Frontal cortex (tissue), 4 donors: ENCODE measurements at places on chromosomes 3 and 15.

DNA sequence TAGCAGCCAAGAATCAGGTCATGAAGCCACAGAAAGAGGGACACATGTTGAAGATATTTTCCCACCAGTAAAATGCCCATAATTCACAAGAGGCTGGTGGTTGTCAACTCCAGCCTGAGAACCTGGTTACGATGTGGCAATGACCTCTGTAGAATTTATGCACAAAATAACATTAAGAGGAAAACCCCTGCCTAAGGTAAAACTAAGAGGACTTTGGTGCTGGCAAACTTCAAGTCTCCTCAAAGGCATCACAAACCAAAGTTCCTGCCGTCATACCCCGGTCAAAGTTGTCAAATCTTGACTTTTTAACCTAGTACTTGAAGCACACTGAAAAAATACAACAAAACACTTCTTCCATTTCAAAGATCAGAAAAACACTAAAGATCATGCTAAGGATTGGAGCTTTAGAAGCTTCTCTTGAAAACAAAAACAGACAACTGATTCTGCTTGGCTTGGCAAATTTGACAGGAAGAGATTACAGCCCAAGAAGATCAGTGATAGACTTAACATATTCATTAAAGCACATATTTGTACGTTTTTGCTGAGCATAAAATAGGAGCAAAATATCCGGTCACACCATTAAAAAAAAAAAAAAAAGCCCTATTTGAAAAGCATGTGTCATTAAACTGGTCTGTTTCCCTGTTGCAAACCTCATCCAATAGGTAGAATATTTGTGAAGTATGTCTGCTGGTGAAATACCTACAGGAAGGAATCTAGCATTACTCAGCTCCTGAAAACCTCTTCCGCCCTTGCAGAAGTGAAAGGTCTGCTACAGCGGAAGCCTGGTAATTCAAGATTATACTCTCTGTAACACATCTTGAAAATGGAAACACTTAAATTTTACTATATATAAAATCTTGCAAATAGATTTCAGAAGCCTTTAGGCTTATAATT, 22.8 kb downstream of the EIF4E3 start:
- DNase-seq = no peak

DNA sequence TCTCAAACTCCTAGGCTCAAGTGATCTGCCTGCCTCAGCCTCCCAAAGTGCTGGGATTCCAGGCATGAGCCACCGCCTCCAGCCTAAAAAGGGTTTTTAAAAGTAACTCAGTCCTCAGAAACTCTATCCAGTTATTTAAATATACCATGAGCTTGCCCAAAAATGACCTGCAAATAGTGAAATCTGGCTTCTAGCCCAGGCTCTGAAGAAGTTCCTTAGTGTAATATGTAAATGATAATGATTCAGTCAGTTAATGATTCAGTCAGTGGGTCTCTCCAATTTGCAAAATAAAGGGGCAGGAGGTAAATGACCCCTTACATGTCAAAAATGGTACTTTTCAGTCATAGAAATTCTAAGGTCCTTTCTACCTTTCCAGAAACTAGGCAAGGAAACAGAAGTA, 28.8 kb downstream of the LRRC2 start:
- no peak for DNase-seq

DNA sequence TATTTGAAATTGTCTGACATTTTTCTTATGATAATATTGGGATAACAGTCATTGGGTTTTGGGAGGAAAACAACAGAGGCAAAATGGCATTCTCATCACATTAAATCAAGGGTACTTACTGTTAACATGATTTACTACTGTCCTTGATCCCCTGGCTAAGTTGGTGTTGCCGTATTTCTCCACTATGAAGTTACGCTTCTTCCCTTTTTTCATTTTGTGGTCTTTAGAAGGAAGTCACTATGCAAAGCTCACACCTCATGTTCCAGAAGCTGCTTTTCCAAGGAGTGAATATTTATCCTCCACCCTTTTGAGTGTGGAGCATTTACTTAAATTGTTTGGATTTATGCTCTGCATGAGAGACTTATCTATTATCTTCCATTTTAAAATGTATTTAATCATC, 63.7 kb downstream of the ALCAM start:
- DNase-seq = no peak

DNA sequence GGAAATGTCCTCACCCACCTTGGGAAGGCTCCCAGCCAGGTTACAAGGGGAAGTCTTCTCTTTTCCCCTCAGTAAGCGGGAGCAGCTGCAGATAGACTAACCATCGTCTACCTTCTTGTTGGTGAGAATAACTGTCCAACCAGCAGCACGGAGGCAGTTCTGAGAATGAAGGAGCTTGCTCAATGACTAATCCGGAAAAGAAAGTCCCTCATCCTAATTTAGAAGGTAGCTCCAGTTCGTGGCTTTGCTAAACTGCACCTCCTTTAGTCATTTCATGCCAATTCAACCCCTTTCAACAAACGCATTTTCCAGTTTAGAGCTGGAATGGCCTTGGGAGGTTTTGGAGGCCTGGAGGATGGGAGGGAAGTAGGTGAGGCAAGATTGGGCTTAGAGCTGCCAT, 527.4 kb upstream of the PROK2 start:
- DNase-seq = no peak

DNA sequence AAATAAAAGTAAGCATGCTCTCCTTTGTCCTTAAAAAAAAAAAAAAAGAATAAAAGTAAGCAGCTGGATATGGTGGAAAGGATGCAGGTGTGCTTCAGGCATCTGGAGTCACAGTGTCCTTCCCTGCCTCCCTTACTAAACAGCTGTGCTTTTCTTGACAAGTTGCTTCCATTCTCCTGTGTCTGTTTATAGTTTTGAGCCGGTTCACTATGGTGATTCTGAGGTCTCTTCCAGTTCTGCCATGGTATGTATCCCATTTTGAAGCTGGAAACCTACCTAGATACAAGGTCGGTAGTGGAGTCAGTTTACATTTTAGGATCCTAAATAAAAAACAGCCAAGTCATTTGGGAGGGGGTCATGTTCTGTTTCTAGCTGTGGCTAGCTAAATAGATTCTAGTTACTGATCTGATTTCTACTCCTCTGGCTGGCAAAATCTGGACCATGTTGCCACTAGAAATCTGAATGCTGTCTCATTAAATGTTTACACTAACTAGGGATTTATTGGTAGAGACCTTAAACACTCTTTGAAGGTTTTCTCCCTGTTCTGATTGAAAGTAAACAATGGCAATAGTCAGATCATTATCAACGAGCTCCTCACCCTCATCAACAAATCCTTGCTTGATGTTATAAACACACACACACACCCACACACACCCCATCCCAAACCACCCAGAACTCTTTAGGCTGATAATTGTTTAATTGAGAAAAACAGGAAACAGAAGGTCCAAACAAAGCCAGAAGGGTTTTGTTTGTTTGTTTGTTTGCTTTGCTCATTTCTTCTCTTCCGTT, 7.9 kb downstream of the TNFSF10 start:
- no peak for DNase-seq

- DNase-seq = no peak
Measured at GRCh38 chr3:102529452-102529851, 94.6 kb downstream of the ZPLD1 start.

DNA sequence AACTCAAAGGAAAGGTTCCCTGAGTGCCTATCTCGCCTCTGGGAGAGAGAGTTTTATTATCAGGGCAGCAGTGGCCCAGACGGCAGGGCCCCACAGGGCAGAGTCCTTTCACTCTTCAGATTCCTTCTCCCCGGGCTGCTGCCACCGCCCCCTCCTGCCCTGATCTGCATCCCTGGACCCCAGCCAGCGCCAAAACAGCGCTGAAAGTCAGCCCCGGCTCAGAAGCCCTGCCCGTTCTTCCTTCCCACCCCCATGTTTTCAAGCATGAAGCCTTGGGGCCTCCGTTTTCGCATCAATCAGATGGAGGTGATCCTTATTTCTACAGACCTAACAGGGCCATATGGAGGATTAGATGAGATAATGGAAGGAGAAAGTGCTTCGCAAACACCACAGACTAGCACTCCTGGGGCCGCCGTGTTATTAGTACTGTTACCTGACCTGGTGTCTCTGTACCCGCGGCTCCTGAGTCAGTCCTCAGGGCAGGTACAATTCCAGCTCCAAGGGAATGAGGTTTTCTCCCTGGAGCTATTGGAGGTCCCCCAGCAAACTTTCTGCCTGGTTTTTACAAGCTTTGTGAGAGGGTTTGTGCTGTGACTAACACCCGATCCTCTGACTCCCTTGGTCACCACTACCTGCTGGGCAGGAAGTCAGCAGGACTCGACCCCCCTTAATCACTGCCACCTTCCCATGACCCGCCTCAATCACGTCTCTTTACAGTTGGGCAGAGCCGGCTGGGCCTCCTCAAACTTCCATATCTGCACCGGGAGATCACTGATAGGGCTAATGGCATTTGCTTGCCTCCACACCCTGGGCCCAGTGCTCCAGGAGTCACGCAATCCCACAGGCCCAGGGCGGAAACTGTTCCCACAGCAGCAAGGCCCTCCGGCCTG, 39.5 kb upstream of the TSEN2 start:
- no peak for DNase-seq

GRCh38 chr3:22269831-22270230, 518.8 kb upstream of the ZNF385D start:
- no peak for DNase-seq

DNA sequence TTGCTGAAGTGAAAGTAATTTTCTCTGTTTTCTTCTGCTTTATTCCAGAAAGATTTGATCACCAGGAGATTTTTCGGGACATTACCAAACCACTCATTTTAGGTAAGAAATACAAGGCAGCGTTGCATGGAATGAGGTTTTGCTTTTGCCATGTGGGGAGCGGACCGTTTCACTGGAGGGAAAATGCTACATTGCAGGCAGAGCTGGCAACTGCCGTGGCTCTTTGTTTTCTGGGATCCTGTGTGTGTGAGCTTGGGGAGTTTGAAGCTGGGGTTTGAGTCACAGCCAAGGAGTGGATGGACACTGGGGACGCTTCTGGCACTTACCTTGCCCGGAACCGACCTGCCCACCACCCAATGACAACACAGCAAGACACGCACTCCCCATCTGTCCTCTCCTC, 109.9 kb downstream of the APBA2 start:
- DNase-seq = no peak
